ENCODE measurements at places on chromosomes 6 and 20. TPM values are rescaled to one million over a fixed set of nuclear protein-coding genes. Genes with fewer than 3 reads are reported as not detected.

The ZSCAN26 gene
- 10.6 TPM for total RNA-seq

The KCNK15 gene
- total RNA-seq, result 1.2 TPM

- DNase-seq, result no peak
Observed at GRCh38 chr6:105459049-105459448, 56.2 kb upstream of the PREP start.

DNA sequence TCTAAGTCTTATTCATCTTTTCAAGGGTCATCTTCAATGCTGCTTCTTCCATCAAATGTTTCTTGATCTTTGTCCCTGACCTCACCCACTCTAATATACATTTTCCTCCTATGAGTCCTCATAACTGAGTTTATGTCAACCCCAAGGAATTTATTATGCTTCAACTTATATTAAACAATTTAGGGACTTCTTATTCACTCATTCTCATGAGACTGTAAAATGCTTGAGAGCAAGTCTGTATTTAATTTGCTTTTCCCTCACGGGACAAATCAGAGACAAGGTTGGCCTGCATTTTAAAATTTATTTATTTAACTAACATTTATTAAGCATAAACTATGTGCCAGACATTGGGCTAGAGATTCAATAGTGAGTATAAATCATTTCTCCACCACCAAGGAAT, 312.0 kb upstream of the NT5E start:
- DNase-seq, result no peak

DNA sequence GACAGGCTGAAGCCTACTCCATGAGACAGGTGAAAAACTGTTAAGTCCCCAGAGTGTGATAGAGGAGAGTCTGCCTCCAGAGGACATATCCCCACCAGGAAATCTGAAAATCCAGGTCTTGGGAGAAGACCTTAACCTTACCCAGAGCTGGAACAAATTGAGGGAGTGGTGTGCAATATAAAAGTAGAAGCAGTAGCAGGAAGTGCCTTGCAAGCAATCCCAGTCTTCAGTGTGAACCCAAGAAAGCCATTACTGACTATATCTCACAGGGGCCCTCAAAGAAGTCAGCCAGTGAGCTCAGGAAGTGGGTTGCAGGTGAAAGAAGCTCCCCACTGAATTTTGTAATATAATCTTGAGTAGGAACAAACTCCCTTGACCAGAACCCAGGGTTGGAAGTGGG, 41.9 kb upstream of the PKIB start:
- DNase-seq, result no peak

DNA sequence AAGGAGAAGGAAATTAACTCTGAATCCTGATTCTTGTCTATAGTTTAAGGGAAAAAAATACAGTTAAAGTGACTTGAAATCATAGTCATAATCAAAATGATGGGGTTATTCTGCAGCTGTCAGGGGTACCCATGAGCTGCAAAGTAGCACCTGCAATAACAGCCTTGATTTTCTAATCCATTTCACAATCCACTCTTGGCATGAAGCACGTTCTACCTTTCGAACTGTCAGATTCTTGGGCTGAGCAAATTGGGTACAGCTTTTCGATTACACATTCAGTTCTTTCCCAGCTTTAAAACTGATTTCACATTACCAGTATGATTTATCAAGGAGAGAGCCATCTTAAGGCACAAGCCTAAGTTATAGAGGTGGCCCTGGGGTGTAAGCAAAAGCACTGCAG, 118.5 kb upstream of the DTNBP1 start:
- DNase-seq, result no peak

- no peak for DNase-seq
Observed at GRCh38 chr6:103554911-103555310, 1304.8 kb downstream of the HACE1 start.

Measured in NCI-H460 (cell line).